Activated CD4-positive, alpha-beta T cell treated with anti-CD3 and anti-CD28 coated beads, Interleukin-2, amount 10 ng/mL, durations not matched to agents 24 days and 14 days (primary cell): ENCODE measurements at places on chromosomes 6 and 20. TPM values are rescaled to one million over a fixed set of nuclear protein-coding genes. Genes with fewer than 3 reads are reported as not detected.

ZSCAN23 gene
- 1.2 and 2.8 TPM in 2 replicates for total RNA-seq

SCRT2 gene
- not detected in 2 replicates for total RNA-seq

ZBP1 gene
- total RNA-seq, result 0.51 and 0.62 TPM in 2 replicates

- DNase-seq, result no peak
These were observed 209.0 kb upstream of the CITED2 start for GRCh38 chr6:139583420-139583819.

GRCh38 chr6:163195721-163196691, 218.5 kb upstream of the QKI start:
- no peak for DNase-seq

- DNase-seq, result no peak
These were observed 581 bp upstream of the ALDH8A1 start for GRCh38 chr6:134950482-134950881.

DNA sequence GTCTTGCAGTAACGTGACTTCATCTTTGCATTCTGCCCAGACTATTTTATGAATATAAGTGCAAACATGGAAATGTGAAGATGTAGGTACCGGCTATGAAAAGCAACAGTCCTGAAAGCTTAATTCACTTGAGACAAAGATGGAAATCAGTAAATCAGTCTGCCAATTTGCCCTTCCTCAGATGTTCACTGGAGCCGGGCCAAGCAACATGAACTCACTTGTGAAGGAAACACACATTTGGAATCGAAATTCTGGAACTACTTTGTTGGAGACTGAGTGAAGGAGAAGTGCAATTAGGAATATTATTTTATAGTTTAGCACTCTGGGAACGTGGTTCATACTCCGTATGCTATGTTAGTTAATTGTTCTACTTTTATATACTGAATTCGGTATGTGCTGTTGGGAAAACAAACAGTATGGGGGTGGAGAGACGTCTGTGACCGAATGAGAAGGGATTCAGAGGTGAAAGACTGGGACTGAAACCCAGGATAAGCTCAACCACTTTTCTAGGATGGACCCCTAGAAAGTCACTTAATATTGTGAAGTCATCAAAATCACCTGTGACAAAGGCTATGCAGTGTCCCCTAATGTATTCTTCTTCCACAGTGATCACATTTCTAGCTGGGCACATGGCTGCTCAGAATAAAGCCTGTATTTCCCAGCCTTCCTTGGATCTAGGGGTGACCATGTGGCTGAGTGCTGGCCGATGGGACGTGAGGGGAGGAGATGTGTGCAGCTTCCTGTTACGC, 95.5 kb downstream of the PREX1 start:
- DNase-seq, result no peak

DNA sequence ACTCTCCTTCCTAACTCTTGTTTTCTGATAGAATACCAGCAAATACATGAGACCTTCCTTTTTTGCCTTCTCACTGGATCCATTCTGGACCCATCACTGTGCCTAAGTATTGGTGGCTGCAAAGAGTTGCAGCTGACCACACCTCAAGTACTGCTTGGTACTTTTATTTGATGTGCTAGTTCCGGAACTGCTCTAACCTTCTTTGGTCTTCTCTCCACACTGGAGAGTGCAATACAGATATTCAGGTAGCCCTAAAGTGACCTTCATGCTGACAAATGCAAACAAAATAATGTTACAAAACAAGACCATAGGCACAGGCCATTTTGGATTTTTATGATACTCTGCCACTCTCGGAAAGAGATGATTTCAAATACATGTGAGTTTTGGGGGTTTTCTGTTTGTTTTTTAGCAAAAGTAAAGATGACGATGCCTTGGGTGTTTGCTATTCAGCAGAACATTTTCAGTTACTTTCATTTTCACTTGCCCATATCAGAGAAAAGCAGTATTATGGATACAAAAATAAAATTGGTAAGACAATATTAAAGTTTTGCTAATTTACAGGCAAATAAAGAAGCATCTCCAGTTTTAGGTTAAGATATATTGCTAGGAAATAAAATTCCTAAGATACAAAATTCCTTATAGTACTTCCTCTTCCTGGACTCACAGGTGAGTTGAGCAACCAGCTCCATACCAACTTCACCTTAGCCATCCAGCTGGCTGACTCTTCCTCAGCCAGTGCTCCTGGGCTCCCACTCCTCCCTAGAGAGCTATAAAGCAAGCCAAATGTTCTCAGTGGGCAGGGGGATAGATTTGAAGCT, 42.0 kb downstream of the PTPRK start:
- DNase-seq, result no peak

DNA sequence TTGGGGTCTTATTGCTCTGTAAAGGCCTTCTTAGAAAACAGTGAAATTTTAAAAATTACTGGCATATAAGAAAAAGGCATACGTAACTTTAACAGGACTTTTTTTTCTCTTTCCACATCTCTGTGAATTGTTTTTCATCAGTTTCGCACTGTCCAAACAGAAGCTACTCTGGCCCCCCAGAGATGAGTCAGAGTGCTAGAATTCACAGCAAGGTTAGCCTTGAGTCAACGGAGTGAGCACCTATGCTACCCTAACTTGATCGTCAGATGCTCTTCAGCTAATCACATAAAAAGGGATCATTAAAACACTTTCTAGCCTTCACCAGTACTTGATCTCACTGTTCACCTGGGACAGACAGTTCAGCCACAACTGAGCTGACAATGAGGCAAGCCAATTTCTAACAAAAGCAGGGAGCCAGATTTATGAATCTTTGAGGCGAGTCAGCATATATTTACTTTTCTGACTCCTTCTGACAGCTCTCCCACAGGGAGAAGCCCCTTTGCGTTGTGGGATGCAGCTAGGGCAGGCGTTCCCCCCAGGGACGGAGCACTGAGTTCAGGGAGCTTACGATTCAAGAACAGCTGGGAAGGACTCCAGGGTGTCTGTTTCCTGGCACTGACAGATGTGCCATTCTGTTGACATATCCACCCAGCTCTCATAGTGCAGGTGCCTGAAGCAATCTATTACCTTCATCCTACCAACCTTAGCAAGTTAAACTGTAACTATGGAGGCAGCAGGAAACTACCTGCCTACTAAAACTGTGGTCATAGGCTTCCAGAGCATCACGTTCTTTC, 46.4 kb upstream of the SPDEF start:
- no peak for DNase-seq

DNA sequence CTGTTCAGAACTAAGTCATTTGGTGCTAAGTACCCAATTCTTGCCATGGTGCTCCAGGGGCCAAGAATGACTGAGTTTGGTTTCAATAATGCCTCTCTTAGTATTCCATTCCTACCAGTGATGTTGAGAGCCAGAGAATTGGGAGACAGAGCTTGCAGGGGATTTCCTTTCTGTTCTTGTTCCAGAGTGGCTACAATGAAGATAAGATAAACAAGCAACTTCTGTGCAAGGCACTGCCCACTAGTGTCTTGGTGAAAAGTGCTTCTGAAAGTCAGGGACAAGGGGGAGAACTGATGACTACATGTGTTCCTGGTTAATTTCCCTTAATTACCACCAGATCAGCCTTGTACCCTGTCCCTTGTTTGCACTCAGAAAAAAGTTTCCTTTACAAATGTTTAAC, 421.6 kb downstream of the BCKDHB start:
- DNase-seq, result no peak

GRCh38 chr20:23565503-23566045, 2.7 kb downstream of the CST9L start:
- no peak for DNase-seq

- no peak for DNase-seq
These were observed 141.3 kb upstream of the HMGN3 start for GRCh38 chr6:79375635-79376337.

- no peak for DNase-seq
These were observed 69.5 kb downstream of the SRC start for GRCh38 chr20:37415118-37416085.
